ENCODE measurements at places on chromosomes 12 and 14.

GRCh38 chr12:8890313-8891085, 23.8 kb upstream of the PHC1 start:
- peak; percentile 51 for DNase-seq

- DNase-seq, result no peak
These were observed 10.1 kb downstream of the GALNT16 start for GRCh38 chr14:69270097-69270496.

DNA sequence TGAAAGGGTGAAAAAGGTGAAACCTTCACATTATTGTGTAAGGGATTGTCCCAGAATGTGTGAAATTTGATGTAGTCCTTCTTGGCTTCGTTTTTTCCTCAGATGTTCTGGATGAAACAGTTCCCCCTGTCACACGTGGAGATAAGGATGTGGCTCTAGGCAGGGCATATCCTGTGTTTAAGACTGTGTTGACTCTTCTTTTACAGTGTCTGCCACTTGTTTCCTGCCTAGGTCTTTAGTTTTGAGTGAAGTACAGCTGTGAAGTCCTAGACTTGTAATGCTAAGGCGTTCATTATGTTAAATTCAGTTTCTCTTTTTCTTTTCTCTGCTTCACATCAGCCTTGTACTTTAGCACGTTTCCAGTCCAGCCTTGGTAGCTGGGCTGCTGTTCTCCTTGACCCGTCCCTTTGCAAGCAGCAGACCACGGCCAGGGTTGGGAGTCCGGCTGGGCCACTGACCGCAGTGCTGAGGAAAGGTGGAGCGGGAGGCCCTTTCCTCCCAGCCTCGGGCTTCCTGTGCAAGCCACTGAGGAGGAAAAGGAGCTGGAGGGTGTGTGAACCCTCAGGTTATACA, 59.1 kb downstream of the RASSF3 start:
- peak; percentile 78 for DNase-seq

GRCh38 chr14:105878125-105878524, 351.7 kb downstream of the TMEM121 start:
- no peak for DNase-seq

GRCh38 chr12:54294152-54294952, 6.5 kb downstream of the NFE2 start:
- peak; percentile 40 for DNase-seq

DNA sequence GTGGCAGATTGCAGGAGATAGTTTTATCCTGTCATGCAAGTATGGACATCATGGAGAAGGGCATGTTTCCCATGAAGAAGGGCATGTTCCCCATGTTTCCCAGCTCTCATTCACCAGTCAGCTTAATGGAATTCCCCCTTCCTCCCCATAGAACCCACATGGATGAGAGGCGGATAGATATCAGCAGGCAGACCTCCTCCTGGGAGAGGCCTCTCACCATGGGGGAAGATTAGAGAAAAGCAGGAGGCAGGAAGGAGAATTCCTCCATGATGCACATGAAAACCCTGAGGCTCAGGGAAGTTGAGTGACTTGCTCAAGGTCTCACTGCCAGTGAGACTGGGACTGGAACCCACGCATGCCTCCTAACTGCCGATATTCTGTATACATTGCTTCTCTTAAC, 92.9 kb upstream of the FOXN3 start:
- no peak for DNase-seq

DNA sequence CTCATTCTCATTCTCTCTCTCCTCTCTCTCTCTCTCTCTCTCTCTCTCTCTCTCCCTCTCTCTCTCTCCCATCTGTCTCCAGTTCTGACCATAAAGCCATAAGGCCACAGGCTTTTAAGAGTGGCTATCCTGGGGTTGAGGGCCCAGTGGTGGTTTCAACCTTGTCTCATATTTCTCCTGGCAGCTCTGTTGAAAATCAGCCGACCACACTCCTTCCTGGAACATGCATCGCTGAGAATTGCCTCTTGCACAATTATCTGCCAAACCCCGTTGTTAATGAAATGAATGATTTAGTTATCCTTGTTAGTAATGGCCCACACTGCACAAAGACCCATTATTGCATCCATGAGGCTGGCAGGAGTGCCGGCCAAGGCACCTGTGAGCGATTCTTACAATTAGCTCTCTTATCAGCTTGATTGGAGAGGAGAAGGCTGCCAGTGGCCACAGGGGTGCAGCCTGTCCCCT, 30.4 kb upstream of the KCNA5 start:
- DNase-seq, result no peak

GRCh38 chr14:105118646-105119407, 49.7 kb downstream of the JAG2 start:
- DNase-seq, result no peak

DNA sequence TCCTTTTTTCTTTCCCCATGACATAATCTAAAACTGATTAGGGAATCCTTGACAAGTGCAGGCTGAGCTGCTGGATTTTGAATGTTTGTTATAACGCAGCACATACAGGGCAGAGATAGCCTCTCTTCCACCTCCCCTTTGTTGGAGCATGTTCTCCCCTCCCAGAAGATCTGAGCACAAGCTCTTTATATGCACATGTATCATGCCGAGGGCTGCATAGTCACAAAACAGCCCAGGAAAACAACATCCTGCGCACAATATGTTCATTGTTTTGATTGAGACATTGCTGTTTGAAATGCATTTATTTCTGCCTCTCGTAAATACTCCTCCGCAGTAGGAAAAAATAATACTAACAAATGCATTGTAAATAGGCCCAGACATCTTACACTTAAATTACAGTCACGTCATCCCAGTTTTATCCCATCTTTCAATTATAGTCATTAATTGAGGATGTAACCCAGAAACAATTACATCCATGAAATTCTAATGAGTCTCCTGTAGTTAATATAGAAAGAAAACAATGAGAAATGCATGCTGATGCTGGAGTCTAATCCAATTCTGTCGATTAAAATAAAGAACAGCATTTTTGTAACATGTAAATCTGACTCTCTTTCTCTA, 401.8 kb downstream of the BTG1 start:
- no peak for DNase-seq

GRCh38 chr12:128114485-128114884, 152.5 kb upstream of the TMEM132C start:
- DNase-seq, result no peak

GRCh38 chr12:109358154-109358869, 10.6 kb downstream of the MYO1H start:
- DNase-seq, result peak; percentile 52

GRCh38 chr12:45170456-45171042, 45.3 kb upstream of the ANO6 start:
- DNase-seq, result peak; percentile 57

GRCh38 chr12:112598626-112599025, 179.9 kb downstream of the PTPN11 start:
- no peak for DNase-seq

- DNase-seq, result no peak
These were observed 644 bp upstream of the PPP4R4 start for GRCh38 chr14:94173471-94173884.

- no peak for DNase-seq
These were observed 10.2 kb upstream of the C12orf43 start for GRCh38 chr12:121026274-121027045.

GRCh38 chr12:26126340-26127284, 1.8 kb upstream of the BHLHE41 start:
- DNase-seq, result peak; percentile 81

DNA sequence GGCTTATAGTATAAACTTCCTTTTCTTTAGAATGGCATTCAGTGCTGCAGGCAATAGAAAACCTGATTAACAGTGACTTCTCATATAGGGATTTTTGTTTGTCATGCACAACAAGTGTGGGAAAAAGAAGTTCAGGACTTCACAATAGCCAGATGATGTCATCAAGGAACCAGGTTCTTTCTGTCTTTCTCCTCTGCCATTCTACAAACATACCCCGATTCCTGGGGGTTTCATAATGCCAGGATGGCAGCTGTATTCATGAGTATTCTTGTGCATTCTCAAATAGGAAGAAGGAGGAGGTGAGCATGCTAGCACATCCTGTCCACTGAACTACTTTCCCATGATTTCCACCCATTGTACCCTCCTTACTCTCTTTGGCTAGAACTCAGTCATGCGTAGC, 182.7 kb upstream of the EEA1 start:
- no peak for DNase-seq

DNA sequence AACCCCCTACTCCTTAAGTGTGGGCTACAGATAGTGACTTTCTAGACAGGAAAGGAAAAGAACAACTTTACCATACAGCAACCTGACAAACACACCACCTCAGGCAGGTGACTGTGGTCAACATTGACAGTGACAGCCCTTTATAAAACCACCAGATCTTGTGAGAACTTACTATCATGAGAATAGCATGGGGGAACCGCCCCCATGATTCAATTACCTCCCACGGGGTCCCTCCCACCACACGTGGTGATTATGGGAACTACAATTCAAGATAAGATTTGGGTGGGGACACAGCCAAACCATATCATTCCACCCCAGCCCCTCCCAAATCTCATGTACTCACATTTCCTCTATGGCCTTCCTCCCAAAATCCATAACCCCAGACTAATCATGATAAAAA, 16.3 kb downstream of the OR10P1 start:
- DNase-seq, result no peak

DNA sequence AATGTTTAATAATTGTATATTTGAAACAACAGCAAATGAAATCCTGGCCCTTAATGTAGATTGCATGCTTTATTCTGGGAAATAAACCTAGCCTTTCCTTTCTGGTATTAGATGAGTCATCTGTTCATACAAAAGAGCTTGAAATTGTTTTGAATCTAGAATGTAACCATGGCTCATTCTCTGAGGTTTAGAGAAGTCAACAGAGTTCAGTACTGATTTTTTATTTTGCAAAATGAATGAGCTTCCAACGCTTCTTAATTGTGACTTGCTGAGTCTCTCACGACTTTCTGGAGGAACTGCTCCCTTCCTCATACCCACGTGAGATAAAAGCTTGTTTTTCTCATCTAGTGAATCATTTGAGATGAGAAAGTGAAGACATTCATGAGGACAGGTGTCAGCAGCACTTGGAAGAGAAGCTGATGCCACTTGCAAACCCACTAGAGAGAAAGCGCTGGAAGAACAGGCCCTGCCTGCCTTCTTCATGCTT, 509.6 kb downstream of the VRK1 start:
- DNase-seq, result peak; percentile 11

GRCh38 chr12:89087876-89088275, 264.4 kb downstream of the DUSP6 start:
- no peak for DNase-seq

GRCh38 chr12:1646569-1647284, 17.7 kb downstream of the WNT5B start:
- no peak for DNase-seq

DNA sequence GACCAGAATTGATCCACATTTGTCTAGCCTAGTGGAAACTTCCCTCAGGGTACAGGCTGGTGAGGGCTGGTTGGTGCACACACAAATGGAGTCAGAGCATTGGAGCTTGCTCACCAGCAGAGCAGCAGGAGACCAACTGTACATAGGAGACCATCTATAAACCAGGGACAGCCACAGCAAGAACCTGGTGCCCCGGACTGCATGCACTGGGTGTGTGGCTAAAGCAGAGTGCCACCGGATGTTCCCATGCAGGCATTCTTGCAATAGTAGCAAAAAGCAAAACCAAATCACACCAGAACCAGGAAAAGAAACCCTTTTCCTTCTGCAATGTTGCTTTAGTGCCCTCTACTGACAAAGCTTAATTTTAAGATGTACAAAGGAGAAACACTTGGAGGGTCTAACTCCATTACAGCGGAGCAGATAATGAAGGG, 136.4 kb downstream of the MDGA2 start:
- no peak for DNase-seq

- peak; percentile 59 for DNase-seq
These were observed 13.2 kb upstream of the ARF6 start for GRCh38 chr14:49879646-49880204.

- DNase-seq, result no peak
These were observed 221.7 kb upstream of the GRIP1 start for GRCh38 chr12:66900616-66901015.

GRCh38 chr12:47832263-47832933, 12.7 kb upstream of the HDAC7 start:
- DNase-seq, result no peak

DNA sequence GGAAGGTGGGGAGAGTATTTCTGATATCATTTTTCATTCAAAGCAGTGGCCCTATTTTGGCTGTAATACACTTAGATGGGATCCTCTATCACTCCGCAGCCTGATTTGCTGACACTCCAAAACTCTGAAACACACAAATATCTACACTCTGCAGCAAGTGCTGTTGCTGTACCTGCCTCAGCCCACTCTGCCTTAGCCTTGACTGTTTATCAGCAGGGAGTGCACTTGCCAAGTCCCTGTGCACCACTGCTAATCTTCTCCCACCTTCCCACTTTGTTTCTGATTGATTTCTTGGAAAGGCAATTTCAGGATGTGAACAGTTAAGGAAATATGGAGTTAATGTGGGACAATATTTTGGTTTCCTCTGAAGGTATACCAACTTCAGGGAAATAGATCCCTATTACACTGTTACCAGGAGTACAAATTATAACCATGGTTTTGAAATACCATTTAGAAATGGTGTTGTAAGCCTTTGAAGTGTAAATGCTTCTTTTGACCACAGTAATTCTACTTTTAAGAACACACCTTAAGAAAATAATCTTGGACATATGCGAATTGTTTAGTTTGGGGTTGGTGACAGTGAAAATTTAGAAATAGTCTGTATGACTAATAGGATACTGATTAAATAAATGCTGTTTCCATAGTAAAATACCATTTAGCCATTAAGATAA, 59.3 kb downstream of the MBIP start:
- no peak for DNase-seq

Measured in MM.1S (cell line).